Liver (tissue), 10 donors: ENCODE measurements at places on chromosomes 6 and 20. TPM values are rescaled to one million over a fixed set of nuclear protein-coding genes. Genes with fewer than 3 reads are reported as not detected.

The MCCD1 gene
- total RNA-seq: 0.56 TPM

The BCAS1 gene
- total RNA-seq: under 0.01 TPM

The LY86 gene
- 7.8 TPM for total RNA-seq

The MYB gene
- total RNA-seq: 19.8 TPM

GRCh38 chr6:897528-898207 lies 204.7 kb upstream of the EXOC2 start:
- H3K27me3 ChIP-seq: no peaks in the 10 kb centered on the region
- H3K4me3 ChIP-seq: no peak overlapping the region
- DNase-seq: no peak
- H3K36me3 ChIP-seq: no peaks in the 10 kb centered on the region
- H3K27ac ChIP-seq: no peak overlapping the region
- peaks cover 2% of the 10 kb centered on the region for H3K4me1 ChIP-seq

DNA sequence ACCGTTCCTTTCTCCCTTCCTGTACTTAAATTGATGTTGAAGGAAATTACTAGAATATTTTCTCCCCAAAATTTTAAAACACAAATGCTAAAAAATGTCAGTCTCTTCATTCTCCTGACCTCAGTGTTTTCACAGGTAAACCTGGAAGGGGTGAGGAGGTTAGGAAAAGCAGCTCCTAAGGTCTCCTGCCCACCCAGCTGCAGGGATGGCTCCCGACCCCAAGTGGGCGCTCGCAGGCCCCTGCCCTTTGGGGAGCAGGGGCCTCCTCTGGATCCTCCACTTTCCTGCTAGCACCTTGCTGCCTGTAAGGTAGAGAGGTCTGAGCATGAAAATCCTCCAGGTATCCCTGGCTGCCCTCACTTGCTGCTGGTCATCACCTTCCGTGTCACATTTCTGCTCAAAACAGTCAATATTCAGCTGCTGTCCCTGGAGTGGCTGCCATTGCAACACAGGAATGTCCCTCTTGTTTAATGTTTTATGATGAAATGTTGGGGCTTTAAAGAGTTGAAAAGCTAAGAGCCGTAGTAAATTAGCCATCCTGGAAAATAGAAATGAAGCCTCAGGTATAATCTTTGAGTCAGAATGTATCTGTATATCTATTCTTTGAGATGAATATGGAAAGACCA lies 10.9 kb upstream of the HSP90AB1 start:
- H3K27me3 ChIP-seq: no peaks in the 10 kb centered on the region
- no peaks in the 10 kb centered on the region for H3K36me3 ChIP-seq
- peaks cover 16% of the 10 kb centered on the region for H3K4me1 ChIP-seq
- DNase-seq: no peak
- no peak overlapping the region for H3K4me3 ChIP-seq

- H3K27me3 ChIP-seq: no peaks in the 10 kb centered on the region
- H3K36me3 ChIP-seq: no peaks in the 10 kb centered on the region
- H3K4me1 ChIP-seq: peaks cover 3% of the 10 kb centered on the region
- H3K4me3 ChIP-seq: no peak overlapping the region
- H3K27ac ChIP-seq: no peak overlapping the region
- peak; percentile 48 for DNase-seq
Observed at GRCh38 chr6:43964659-43965570, 162.3 kb downstream of the MRPL14 start.

- H3K4me3 ChIP-seq: no peak overlapping the region
- no peaks in the 10 kb centered on the region for H3K36me3 ChIP-seq
- H3K27me3 ChIP-seq: no peaks in the 10 kb centered on the region
- no peak overlapping the region for H3K27ac ChIP-seq
- peaks cover 15% of the 10 kb centered on the region for H3K4me1 ChIP-seq
Observed at GRCh38 chr6:13462458-13463327, 24.7 kb downstream of the GFOD1 start.

DNA sequence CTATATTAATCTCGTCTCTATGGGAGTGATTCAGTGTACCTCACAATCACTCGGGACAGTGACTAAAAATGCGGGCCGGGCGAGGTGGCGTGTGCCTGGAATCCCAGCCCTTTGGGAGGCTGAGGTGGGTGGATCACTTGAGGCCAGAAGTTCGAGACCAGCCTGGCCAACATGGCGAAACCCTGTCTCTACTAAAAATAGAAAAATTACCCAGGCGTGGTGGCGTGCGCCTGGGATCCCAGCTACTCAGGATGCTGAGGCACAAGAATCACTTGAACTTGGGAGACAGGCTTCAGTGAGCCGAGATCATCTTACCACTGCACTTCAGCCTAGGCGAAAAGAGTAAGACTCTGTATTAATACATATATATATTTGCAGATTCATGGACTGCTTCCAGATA lies 17.4 kb downstream of the POPDC3 start:
- H3K27ac ChIP-seq: no peak overlapping the region
- no peaks in the 10 kb centered on the region for H3K4me1 ChIP-seq

DNA sequence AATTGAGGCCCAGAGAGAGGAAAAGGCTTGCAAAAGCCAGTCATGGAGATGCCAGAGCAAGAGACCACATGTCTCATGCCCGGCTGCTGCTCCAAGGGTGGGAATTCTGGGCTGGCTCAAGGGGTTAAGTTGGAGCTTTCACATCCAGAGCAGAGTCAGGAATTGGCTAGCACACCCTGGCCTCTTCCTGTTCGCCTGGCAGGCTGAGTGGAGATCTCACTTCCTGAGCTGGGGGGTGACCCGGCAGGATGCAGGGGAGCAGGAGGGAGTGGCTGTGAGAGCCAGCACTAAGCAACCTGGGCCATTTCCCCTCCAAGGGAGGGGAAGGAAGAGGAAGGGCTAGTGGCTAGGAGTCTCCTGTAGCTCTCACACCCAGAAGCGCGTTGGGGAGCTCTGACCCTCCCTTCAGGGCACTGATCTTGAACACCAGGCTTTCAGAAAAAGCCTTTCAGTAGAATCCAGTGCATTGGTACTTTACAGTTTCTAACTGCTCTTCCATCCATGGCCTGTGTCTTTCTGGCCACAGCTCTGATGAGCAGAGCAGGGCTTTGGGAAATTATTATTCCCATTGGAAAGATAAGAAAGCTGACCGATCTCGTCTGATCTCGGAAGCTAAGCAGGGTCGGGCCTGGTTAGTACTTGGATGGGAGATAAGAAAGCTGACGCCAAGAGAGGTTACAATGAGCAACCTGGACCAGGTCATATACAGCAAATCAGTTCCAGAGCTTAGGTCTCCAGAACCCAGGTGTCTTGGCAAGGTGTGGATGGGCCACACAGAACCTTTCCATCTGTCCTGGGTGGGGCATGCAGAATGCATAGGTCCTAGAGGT lies 2.2 kb upstream of the CCM2L start:
- H3K27ac ChIP-seq: no peak overlapping the region
- H3K27me3 ChIP-seq: no peaks in the 10 kb centered on the region
- H3K4me1 ChIP-seq: no peaks in the 10 kb centered on the region
- H3K36me3 ChIP-seq: no peaks in the 10 kb centered on the region
- no peak overlapping the region for H3K4me3 ChIP-seq
- no peak for DNase-seq
